ENCODE measurements at places on chromosomes 7 and 10.

GRCh38 chr7:83850125-83850524 lies 201.2 kb upstream of the SEMA3E start:
- DNase-seq: no peak

DNA sequence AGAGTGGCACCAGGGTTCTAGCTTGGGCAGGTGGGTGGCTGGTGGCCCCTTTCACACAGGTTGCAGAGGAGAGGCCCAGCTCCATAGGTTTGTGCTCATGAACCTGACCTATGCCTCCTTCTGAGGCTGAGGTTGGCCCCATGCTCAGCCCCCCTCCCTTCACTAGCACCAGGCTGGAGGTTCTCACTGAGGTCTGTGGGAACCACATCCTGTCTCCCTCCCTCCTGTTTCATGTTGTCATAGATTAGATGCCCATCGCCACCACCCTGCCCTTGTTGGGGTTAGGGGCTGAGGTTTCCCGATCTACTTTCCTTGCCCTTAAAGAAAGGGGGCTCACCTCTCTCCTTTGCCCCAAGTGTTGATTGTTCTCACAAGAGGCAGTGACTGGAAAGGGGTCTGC lies 14.7 kb downstream of the NEUROG3 start:
- DNase-seq: no peak

DNA sequence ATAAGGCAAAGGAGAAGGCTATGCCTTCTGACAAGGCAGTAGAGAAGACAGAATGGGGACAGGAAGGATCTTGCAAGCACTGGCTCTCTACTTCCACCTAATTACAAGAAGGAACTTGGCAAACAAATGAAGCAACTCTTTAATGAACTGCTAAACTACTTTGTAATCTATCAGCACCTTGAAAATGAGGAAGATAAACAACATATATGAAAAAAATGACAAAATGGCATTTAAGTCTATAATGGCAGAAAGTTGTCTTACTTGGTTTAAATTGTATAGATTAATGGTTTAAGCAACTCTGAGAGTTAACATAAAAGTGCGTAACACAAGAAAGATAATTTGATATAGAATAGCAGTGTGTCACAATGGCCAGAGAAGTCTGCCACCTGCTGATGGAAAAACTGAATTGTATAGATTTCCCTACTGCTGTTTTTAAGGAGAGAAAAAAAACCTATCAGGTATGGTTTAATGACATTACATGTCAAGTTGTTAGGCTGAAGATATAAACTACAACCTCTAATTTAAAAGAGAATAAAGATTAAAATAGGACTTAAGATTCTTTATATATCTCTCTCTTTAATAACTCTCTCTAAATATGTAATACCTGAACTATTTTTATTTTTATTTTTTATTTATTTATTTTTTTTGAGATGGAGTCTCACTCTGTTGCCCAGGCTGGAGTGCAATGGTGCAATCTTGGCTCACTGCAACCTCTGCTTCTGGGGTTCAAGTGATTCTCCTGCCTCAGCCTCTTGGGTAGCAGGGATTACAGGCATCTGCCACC lies 11.8 kb downstream of the NT5C3A start:
- no peak for DNase-seq

GRCh38 chr7:876077-876971 lies at the start of gene GET4:
TSS of gene GET4 (plus strand) at chr7:876554. CDS start at chr7:876646, 92 bp downstream.
- peak; percentile 93 for DNase-seq

GRCh38 chr7:82469207-82469606 lies 25.6 kb upstream of the CACNA2D1 start:
- DNase-seq: no peak

All from stimulated activated CD4-positive, alpha-beta T cell treated with anti-CD3 and anti-CD28 coated beads, Interleukin-4, amount 100 ng/mL, for 1 hour (primary cell).